ENCODE measurements at places on chromosomes 3 and 15. TPM values are rescaled to one million over a fixed set of nuclear protein-coding genes. Genes with fewer than 3 reads are reported as not detected.

OXTR gene
- 0.05 TPM for total RNA-seq

CASR gene
- total RNA-seq: 0.30 TPM

ITIH1 gene
- total RNA-seq: 1,331 TPM

ISL2 gene
- total RNA-seq: not detected

GOLGA6B gene
- 1.4 TPM for total RNA-seq

C3orf62 gene
- total RNA-seq: 1.9 TPM

TMA7 gene
- 69.3 TPM for total RNA-seq

NR2E3 gene
- 0.33 TPM for total RNA-seq

CSTA gene
- 8.8 TPM for total RNA-seq

CTDSPL2 gene
- 10.7 TPM for total RNA-seq

SLC24A5 gene
- total RNA-seq: not detected

ULK4 gene
- 2.3 TPM for total RNA-seq

SCN11A gene
- total RNA-seq: 0.15 TPM

Measured in left lobe of liver (tissue), 2 donors.